A549 treated with CORT108297 at 1 μM for 4 hours (cell line): ENCODE measurements at places on chromosomes 5 and 9. TPM values are rescaled to one million over a fixed set of nuclear protein-coding genes. Genes with fewer than 3 reads are reported as not detected.

C9 gene
- total RNA-seq, result not detected in 5 replicates

GLDC gene
- total RNA-seq, result 11.3 to 14.9 TPM (median 13.1 TPM) in 5 replicates

ITGA2 gene
- 17.1 to 26.4 TPM (median 23.5 TPM) in 5 replicates for total RNA-seq

DPM2 gene
- total RNA-seq, result 39.5 to 48.4 TPM (median 45.7 TPM) in 5 replicates

PPP1R26 gene
- total RNA-seq, result 15.6 to 21.1 TPM (median 20.0 TPM) in 5 replicates

ADGRV1 gene
- total RNA-seq, result 0.61 to 1.0 TPM (median 0.68 TPM) in 5 replicates

RANBP3L gene
- not detected in 5 replicates for total RNA-seq

ALDH1A1 gene
- total RNA-seq, result 4,385 to 6,290 TPM (median 5,173 TPM) in 5 replicates

GABRP gene
- not detected in 5 replicates for total RNA-seq

BARHL1 gene
- 0.03 TPM in 1 of 5 replicates, not detected in the others for total RNA-seq

LPAR1 gene
- total RNA-seq, result 15.1 to 19.5 TPM (median 17.4 TPM) in 5 replicates
